ENCODE measurements at places on chromosomes 2 and 18.

DNA sequence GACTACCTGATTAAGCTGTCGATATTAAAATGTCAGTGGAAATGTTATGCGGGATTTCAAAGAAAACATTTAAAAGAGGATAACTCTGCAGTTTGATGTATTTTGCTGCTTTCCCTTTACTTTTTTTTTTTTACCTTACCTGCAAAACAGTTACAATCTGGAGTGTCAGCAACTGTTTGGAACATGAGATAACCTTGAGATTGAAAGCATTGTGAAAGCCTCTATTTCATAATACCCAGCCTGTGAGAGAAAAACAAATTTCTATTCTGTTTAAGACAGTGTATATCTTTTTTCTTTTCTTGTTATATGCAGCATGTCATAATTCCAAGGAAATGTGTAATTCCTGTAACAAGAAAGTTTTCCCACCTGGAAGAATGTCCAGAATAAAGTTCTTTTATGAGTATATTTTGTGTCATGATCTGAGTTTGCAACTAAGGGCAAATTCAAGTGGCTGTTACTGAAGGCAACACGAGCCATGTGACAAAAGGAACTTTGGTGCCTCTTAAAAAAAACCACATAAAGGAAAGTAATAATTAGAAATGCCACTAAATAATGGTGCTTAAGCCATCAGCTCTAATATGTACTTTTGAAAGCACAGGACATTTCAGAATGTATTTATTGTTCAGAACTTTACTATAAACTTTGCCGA is 297.0 kb upstream of the DSEL start:
- no peak overlapping the region for H3K27ac ChIP-seq
- DNase-seq, result no peak
- no peak overlapping the region for H3K4me3 ChIP-seq
- no peaks in the 10 kb centered on the region for H3K27me3 ChIP-seq

DNA sequence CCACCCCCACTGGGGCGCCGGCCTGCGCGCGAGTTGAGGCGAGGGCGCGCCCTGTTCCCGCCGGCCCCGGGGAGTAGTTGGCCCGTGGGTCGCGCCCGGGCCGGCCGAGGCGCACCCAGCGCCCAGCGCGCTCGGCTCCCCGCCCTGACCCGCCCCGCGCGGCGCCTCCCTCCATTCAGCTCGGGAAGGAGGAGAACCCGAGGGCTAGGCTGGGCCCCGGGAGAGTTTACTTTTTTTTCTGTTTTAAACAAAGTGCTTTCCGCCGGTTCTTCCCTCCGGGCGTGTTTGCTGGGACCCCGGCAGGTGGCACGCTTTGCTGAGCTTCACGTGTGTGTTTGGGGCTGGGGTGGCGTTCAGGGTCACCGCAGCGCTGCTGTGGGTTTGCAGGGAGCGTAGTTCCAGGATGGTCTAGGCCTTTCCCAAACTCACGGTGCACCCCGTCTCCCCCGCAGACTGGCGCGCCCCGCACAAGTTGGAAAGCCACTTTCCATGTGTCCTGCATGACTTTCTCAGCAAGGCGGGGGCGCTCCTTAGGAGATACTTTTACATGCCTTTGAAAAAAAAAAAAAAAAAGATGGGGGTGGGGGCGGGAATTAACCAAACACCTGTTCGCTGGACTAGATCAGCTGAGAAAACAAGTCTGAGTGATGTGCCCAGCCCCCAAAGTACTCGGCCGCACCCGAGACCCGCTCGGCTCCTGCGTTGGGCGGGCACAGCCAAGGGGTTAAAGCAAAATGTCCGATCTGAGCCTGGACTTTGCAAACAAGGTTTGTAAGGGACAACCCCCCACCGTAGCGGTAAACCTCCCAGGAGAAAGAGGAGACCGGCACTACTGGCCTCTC is 825 bp downstream of the ITGA6 start:
- H3K27ac ChIP-seq, result peak overlapping the region; percentile 32
- DNase-seq, result no peak
- no peaks in the 10 kb centered on the region for H3K36me3 ChIP-seq
- peaks cover 5% of the 10 kb centered on the region for H3K4me1 ChIP-seq
- peak overlapping the region; percentile 68 for H3K4me3 ChIP-seq

- peak within 1 kb of the TSS; percentile 79 for H3K27ac ChIP-seq
- H3K27me3 ChIP-seq, result no peaks in the 10 kb centered on the region
- H3K4me1 ChIP-seq, result peaks cover 4% of the 10 kb centered on the region
- H3K36me3 ChIP-seq, result no peaks in the 10 kb centered on the region
Measured at GRCh38 chr2:71331581-71332434, at the start of gene ZNF638. Gene ZNF638, plus strand, starts transcription at chr2:71331782. Its CDS starts 17,173 bp downstream, at chr2:71348955.

DNA sequence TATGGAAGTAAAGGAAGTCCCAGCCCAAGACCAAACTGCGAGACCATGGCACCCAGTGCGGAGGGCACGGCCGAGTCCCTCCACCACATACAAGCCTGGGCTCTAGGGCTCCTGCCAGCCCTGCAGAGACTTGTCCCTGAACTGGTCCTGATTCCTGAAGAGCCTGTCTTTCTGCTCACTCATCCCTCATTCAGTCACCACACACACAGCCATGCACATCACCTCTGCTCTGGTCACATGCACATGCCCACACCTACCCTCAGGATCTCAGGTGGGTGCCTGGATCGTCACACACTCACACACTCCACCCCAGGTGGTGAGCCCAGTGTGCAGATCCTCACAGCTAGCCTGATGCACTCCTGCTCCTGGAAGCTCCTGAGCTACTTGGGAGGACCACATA is 71.4 kb upstream of the LAPTM4A start:
- no peaks in the 10 kb centered on the region for H3K27me3 ChIP-seq
- H3K36me3 ChIP-seq, result no peaks in the 10 kb centered on the region
- H3K4me3 ChIP-seq, result no peak overlapping the region
- H3K27ac ChIP-seq, result no peak overlapping the region
- no peak for DNase-seq

DNA sequence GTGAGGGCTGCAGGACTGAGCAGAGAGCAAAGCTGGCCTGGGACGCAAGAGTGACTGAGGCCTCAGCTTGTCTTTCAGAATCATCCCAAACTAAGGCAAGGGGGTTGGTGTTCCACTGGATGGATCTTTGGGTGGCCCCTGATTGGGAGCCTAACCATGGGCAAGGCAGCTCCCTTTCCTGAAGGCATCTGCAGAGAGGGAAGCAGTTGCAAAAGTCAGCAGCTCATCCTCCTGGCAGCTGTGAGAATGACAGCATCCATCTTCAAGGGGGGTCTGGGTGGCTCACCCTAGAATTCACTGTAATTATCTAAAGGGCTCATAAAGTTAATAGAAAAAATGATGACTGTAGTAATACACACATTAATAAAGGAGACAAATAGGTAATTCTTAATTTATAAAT is 46.5 kb upstream of the RAB31 start:
- no peak overlapping the region for H3K4me3 ChIP-seq
- H3K27ac ChIP-seq, result no peak overlapping the region
- DNase-seq, result no peak

GRCh38 chr2:53753041-53753440 is 14.6 kb upstream of the CHAC2 start:
- no peak overlapping the region for H3K27ac ChIP-seq
- H3K36me3 ChIP-seq, result peaks cover 14% of the 10 kb centered on the region
- no peak overlapping the region for H3K4me3 ChIP-seq
- no peaks in the 10 kb centered on the region for H3K4me1 ChIP-seq

- no peaks in the 10 kb centered on the region for H3K4me1 ChIP-seq
- H3K4me3 ChIP-seq, result no peak overlapping the region
- no peaks in the 10 kb centered on the region for H3K27me3 ChIP-seq
- DNase-seq, result no peak
- H3K36me3 ChIP-seq, result no peaks in the 10 kb centered on the region
Measured at GRCh38 chr18:72727776-72728175, 140.0 kb downstream of the NETO1 start.

DNA sequence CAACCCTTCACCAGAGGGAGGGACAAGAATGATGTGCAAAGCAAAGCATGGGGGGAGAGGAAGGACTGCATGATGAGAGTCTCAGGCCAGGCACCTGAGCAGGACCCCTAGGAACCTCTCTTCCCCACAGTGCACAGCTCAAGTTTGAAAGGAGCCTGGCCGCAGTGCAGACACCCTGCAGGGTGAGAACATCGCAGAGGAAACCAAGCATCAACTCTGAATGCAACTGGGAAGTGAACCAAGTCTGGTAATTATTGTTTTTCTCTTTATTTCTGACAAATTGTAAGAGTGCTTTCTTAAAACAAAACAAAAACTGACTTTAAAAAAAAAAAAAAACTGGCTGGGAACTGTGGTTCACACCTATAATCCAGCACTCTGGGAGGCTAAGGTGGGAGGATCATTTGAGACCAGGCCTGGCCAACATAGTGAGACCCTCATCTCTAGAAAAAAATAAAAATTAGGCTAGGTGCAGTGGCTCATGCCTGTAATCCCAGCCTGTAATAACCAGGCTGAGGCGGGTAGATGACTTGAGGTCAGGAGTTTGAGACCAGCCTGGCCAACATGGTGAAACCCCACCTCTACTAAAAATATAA is 15.3 kb downstream of the NPC1 start:
- H3K27me3 ChIP-seq, result no peaks in the 10 kb centered on the region
- no peak for DNase-seq
- peaks cover 18% of the 10 kb centered on the region for H3K36me3 ChIP-seq
- H3K27ac ChIP-seq, result no peak overlapping the region
- H3K4me1 ChIP-seq, result no peaks in the 10 kb centered on the region
- no peak overlapping the region for H3K4me3 ChIP-seq

DNA sequence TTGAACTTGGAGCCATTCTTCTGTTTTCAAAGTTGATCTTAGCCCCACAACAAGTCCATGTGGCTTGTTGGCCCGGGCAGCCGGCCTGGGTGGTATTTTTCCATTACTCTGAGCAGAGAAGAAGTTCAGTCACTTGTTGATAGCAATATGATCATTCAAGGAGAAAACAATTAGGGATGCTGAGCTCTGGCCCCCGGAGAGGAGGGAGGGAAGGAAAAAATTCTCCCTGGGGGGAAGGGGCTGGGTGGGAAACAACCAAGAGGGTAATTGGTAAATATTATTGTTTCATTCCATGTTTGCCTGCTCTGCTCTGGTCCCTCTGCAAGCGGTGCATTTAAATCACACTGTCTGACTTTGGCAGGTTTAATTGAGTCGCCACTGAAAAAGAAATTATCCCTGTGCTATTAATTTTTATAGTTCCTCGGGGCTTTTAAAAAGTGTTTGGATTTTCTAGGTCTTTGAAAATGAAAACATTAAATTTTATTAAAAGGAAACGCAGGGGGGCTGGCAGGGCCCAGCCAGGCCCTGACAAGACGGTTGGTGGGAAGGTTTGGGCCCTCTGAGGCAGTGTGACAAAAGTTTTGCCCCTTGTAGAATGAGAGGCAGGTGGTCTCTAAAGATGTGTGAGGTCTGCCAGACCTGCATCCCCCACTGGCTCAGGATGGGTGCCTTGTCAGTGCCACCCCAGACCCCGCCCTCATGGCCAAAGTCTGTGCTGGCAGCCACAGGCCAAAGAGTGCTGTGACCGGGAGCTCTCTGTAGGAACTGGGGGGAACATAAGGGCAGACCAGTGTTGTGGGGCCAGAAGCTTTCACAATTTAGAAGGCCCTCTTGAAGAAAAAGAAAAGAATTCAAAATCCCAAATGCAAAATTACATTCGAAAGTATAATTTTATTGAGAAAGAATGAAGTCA is 52.5 kb upstream of the SLC14A2 start:
- no peaks in the 10 kb centered on the region for H3K36me3 ChIP-seq
- peaks cover 16% of the 10 kb centered on the region for H3K4me1 ChIP-seq
- no peak overlapping the region for H3K4me3 ChIP-seq
- H3K27ac ChIP-seq, result peak overlapping the region; percentile 92

GRCh38 chr2:70620020-70620419 is 66.4 kb upstream of the TGFA start:
- H3K27me3 ChIP-seq, result no peaks in the 10 kb centered on the region
- no peaks in the 10 kb centered on the region for H3K4me1 ChIP-seq
- H3K4me3 ChIP-seq, result no peak overlapping the region
- no peak for DNase-seq

- no peak for DNase-seq
- no peak overlapping the region for H3K4me3 ChIP-seq
- peak overlapping the region; percentile 69 for H3K27ac ChIP-seq
Measured at GRCh38 chr18:13376298-13376840, 157.8 kb downstream of the LDLRAD4 start.

- no peak for DNase-seq
- peak overlapping the region; percentile 37 for H3K4me3 ChIP-seq
- H3K36me3 ChIP-seq, result no peaks in the 10 kb centered on the region
- no peak overlapping the region for H3K27ac ChIP-seq
- H3K4me1 ChIP-seq, result no peaks in the 10 kb centered on the region
Measured at GRCh38 chr2:200383380-200384110, 77.1 kb downstream of the SPATS2L start.

- H3K27me3 ChIP-seq, result no peaks in the 10 kb centered on the region
- DNase-seq, result no peak
- H3K4me3 ChIP-seq, result no peak overlapping the region
- H3K36me3 ChIP-seq, result no peaks in the 10 kb centered on the region
- H3K27ac ChIP-seq, result no peak overlapping the region
Measured at GRCh38 chr2:241199897-241200821, 11.7 kb downstream of the ANO7 start.

DNA sequence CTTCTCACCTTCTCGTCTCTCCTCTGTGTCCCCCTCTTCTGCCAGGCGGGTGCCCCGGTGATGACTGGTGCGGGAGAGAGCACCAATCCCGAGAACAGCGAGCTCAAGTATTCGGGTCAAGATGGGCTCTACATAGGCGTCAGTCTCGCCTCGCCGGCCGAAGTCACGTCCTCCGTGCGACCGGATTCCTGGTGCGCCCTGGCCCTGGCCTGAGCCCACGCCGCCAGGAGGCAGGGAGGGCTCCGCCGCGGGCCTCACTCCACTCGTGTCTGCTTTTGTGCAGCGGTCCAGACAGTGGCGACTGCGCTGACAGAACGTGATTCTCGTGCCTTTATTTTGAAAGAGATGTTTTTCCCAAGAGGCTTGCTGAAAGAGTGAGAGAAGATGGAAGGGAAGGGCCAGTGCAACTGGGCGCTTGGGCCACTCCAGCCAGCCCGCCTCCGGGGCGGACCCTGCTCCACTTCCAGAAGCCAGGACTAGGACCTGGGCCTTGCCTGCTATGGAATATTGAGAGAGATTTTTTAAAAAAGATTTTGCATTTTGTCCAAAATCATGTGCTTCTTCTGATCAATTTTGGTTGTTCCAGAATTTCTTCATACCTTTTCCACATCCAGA is 31.3 kb downstream of the GATA6 start:
- peak overlapping the region; percentile 7 for H3K4me3 ChIP-seq
- peak overlapping the region; percentile 75 for H3K27ac ChIP-seq
- H3K4me1 ChIP-seq, result peaks cover 7% of the 10 kb centered on the region
- H3K36me3 ChIP-seq, result peaks cover 19% of the 10 kb centered on the region

DNA sequence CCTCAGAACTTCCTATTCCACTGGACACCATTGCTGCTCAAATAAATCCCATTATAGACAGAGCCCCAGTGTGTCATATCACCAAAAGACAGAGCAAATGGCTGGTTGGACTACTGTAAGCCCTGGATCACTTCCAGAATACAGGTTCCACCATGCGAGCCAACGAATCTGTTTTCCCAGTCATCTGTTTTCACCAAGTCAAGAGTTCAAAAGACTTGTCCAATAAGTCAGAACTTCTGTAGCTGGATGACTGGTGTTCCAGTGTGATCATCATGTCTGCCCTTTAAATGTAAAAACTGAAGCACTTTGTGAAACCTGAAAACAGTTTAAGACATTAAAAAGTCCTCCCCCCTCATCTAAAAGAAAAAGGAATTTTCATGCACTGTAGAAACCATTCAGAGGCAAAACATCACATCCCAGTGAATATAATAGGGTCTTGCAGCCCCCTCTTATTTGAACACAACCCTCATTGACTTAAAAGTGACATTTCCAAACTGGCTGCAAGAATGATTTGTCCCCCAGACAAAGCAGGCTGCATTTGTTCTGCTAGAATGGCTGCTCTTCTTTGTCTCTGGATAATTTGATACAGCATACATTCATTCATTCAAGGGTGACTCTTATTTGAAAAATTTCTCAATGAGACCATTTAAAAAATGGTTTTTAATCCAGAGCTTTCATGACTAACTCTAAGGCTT is 64.6 kb upstream of the TANC1 start:
- no peaks in the 10 kb centered on the region for H3K36me3 ChIP-seq
- no peak for DNase-seq
- H3K4me3 ChIP-seq, result no peak overlapping the region
- no peaks in the 10 kb centered on the region for H3K4me1 ChIP-seq
- H3K27ac ChIP-seq, result no peak overlapping the region
